Stimulated activated effector memory CD8-positive, alpha-beta T cell treated with anti-CD3 and anti-CD28 coated beads, Interleukin-12 subunit alpha, Interleukin-12 subunit beta, amount 100 ng/mL, for 72 hours (primary cell): ENCODE measurements at places on chromosomes 5 and 9.

GRCh38 chr5:2052687-2053086 is 170.0 kb upstream of the IRX4 start:
- DNase-seq = no peak

- no peak for DNase-seq
Measured at GRCh38 chr9:74696520-74696919, 191.2 kb downstream of the TRPM6 start.

GRCh38 chr5:149358294-149358651 is 427 bp downstream of the PCYOX1L start:
- DNase-seq = no peak

DNA sequence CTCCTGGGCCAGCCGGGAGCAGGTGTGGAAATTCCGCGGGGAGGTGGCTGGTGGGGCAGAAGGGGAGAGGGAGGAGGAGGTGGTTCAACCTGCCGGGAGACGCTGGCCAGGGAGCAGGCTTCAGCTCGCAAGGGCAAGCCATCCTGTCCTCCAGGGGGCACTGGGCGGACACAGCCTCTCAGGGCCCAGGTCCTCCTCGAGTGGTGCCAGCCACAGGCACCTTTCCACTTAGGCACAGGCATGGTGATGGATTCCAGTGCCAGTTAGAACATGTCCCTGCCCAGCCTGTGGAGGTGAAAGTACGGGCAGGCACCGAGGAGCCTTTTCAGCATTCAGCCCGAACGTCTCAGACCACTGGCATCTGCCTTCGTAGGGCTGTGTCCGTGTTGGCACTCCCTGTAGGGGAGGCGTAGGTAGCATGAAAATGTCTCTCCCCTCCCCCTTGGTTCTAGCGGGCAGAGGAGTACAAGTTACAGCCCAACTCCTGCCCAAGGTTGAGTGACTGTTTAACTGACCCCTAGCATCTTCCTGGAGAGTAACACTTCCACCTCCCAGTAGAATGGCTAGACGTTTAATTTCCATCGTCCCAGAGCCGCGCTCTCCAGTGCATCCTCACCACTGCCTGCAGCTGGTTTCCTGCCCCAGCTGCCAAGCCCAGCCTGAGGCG is 48.9 kb downstream of the DAB2IP start:
- peak; percentile 64 for DNase-seq

DNA sequence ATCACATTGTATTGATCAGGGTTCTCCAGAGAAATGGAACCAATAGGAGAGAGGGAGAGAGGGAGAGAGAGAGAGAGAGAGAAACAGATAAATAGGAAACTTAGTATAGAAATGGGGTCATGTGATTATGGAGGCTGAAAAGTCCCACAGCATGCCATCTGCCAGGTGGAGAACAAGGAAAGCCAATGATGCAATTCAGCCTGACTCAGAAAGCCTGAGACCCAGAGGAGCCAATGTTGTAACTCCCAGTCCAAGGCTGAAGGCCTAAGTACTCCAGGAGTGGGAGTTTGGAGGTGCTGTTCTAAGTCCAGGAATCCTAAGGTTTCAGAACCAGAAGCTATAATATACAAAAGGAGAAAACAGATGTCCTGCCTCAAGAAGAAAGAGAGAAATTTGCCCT is 48.4 kb upstream of the ISOC1 start:
- no peak for DNase-seq

DNA sequence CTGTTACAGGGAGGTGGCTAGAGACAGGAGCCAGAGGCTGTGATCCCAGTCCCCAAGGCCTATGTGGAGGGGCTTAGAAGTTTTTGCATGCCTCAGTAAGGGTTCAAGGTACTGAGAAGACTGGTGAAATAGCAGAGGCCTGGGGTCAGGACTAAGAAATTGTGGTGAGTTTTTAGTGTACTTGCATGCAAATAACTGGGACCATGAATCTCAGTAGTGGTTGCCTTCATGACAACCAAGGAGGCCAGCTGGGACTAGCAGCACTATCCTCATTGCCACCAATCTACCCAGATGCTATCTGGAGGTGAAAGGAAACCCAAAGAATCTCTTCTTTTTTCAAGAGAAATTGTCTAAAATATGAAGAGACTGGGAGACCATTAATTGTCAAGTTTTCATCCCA is 395.1 kb downstream of the CETN3 start:
- DNase-seq = no peak

DNA sequence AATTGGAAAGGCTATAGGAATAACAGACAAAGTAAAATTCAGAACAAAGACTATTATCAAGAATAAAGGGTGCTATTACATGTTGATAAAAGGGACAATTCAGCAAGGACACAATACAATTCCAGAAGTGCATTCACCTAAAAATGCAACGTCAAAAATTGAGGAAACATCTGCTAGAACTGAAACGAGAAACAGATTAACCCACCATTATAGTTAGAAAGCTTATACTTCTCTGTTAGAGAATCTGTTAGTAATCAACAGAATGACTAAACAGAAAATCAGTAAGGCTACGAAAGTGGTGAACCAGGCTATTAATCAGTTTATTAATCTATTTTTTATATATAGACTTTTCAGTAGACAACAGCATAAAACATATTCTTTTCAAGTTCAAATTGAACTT is 14.8 kb downstream of the FCN1 start:
- DNase-seq = no peak

DNA sequence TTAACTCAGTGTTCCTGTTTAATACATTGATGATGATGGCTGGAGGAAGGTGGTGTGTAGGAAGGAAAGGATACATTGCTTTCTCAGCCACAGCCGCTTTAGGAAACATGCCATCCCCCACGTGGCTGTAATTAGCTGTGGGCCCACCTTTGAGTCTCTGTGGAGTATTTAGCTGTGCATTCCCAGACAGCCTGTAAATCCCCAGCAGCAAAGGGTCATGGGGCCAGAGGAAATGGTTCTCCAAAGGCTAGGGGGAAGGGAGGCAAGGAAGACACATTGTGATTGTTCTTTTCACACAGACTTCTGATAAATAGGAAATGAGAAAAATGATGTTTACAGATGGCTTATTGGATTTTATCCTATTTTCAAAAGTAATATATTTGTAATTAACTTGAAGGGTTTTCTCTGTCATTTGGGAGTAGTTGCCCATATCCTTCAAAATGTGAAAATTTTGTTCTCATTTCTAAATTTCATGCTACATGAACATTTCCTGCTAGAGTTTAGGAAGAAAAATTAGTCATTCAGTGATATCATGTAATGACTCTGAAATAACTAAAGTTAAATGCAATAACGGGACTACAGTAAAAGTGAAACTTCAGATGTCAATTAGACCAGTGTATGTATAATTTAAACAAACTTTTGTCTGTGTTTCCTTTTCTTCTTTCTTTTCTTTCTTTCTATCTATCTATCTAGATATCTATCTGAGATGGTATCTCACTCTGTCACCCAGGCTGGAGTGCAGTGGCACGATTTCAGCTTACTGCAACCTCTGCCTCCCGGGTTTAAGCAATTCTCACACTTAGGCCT is 24.3 kb upstream of the F2R start:
- no peak for DNase-seq

DNA sequence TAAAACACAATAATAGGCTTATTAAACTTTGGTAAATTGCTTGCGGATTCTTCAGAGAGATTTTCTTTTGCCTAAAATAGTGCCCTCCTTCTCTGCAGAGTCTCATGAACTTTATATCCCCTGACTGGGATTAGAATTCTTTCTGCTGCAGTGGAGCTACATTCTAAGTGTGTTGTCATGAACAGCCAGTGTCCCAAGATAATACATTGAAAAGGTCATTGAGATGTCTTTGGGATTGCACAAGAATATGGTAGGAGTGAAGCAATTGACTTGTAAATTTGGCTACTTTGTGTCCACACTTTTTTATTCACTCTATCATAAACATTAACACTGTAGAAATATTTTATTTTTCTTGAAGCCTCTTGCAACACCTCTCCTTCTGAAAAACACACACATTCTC is 604.5 kb downstream of the GABRG2 start:
- DNase-seq = no peak

- no peak for DNase-seq
Measured at GRCh38 chr9:104941597-104941996, 13.6 kb upstream of the ABCA1 start.

GRCh38 chr9:134594078-134594941 is 47.3 kb upstream of the COL5A1 start:
- no peak for DNase-seq

- no peak for DNase-seq
Measured at GRCh38 chr9:36796671-36797419, 224.2 kb downstream of the MELK start.

DNA sequence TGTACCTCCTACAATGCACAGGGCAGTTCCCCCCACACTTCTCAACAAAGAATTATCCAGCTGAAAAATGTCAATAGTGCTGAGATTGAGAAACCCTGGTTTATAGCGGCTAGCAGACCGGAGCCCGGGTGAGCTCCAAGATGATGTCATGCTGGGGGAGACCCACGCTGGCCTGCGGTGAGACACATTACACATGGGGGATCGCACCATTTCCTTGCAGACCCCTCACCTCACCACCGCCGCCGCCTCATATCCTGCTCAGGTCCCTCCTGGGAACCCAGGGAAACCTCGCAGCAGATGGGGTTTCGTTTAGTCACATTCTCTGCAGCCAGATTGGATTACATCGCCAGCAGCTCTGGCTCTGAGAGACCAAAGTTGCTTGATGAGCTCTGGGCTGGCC is 14.7 kb upstream of the TNC start:
- no peak for DNase-seq
